Natural killer cell (primary cell): ENCODE measurements at places on chromosomes 7 and 10. TPM values are rescaled to one million over a fixed set of nuclear protein-coding genes. Genes with fewer than 3 reads are reported as not detected.

DNA sequence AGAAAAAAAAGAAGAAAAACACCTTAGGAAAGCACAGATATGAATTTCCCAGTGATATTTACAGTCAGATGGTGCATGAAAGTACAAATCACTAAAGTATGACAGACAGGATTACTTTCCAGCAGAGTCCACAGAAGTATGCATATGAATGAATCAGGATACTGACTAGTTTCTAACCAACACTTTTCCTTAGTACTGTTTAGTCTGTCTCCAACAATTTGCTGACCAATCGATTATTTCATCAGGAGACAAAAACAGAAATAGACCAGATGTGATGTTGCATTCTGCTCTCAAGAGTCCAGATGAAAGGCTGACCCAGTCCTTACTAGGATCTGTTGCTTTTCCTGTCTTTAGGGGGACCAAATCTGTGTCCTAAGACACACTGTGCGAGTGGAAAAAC lies 14.6 kb downstream of the SLC35B4 start:
- DNase-seq = no peak
- peaks cover 43% of the 10 kb centered on the region for H3K36me3 ChIP-seq
- no peak overlapping the region for H3K4me3 ChIP-seq
- H3K4me1 ChIP-seq = no peaks in the 10 kb centered on the region
- H3K27me3 ChIP-seq = no peaks in the 10 kb centered on the region
- no peak overlapping the region for H3K27ac ChIP-seq

- H3K4me3 ChIP-seq = no peak overlapping the region
- no peaks in the 10 kb centered on the region for H3K27me3 ChIP-seq
These were observed 31.6 kb downstream of the COA1 start for GRCh38 chr7:43697690-43698089.

DNA sequence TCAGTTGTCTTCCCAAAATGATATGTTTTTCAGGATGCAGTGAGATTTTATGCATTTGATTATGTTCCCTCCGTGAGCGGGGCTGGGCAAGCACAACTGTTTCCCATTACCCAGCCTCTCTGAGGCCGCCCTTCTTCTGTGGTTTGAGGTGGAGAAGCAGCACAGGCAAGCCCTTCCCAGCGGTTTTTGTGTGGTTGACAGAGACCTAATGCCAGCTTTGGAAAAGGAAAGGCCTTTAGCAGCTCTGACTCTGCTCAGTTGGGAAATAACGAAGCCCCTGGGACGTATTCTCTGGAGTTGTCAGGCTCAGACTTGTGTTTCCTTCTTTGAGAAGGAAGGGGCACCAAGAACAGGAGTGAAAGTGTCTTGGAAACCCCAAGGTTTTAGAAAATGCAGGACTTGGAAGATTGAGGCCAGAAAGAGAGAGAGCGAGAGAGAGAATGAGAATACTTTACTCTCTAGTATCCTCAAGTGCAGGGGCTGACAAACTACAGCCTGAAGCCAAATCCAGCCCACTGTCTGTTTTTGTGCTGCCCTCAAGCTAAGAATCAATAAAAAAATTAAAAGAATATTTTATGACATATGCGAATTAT lies 20.6 kb upstream of the PDCD4 start:
- no peak overlapping the region for H3K27ac ChIP-seq
- H3K4me1 ChIP-seq = peaks cover 55% of the 10 kb centered on the region

- peaks cover 9% of the 10 kb centered on the region for H3K4me1 ChIP-seq
- no peaks in the 10 kb centered on the region for H3K27me3 ChIP-seq
- no peak overlapping the region for H3K4me3 ChIP-seq
- no peak overlapping the region for H3K27ac ChIP-seq
- H3K36me3 ChIP-seq = no peaks in the 10 kb centered on the region
These were observed 166.9 kb upstream of the PRSS1 start for GRCh38 chr7:142582351-142582750.

The SFTPA1 gene
- total RNA-seq = not detected

The NPSR1 gene
- not detected for total RNA-seq
